Left cardiac atrium (tissue), 4 donors: ENCODE measurements at places on chromosomes 6 and 20. TPM values are rescaled to one million over a fixed set of nuclear protein-coding genes. Genes with fewer than 3 reads are reported as not detected.

Gene SLC17A9
- total RNA-seq: 2.1 TPM

Gene COL12A1
- 33.6 TPM for total RNA-seq

Gene ARFGEF3
- 2.7 TPM for total RNA-seq

Gene FILIP1
- total RNA-seq: 85.8 TPM

Gene NAPB
- total RNA-seq: 7.2 TPM

Gene FBXO5
- 2.7 TPM for total RNA-seq

Gene MUCL3
- total RNA-seq: not detected

Gene ZNF337
- 9.1 TPM for total RNA-seq

Gene CALHM4
- total RNA-seq: not detected

Gene CNPY3
- 28.4 TPM for total RNA-seq

Gene PTCRA
- not detected for total RNA-seq

Gene NRSN1
- not detected for total RNA-seq

Gene CST2
- total RNA-seq: not detected

Gene FOXA2
- not detected for total RNA-seq

Gene VNN1
- total RNA-seq: 4.5 TPM

Gene JAG1
- 32.4 TPM for total RNA-seq

Gene PDSS2
- total RNA-seq: 11.1 TPM

Gene PI16
- 28.2 TPM for total RNA-seq

Gene KAT14
- total RNA-seq: 10.0 TPM

Gene RTEL1
- total RNA-seq: 17.3 TPM

Gene RIMS4
- 0.58 TPM for total RNA-seq

Gene ZNF133
- 7.4 TPM for total RNA-seq

Gene FKBP1C
- 0.26 TPM for total RNA-seq

Gene TMEM74B
- total RNA-seq: 6.4 TPM

Gene CDKN1A
- 31.5 TPM for total RNA-seq

Gene FLRT3
- total RNA-seq: 2.4 TPM

Gene CDH4
- 0.06 TPM for total RNA-seq

Gene MUC21
- not detected for total RNA-seq

Gene TSHZ2
- 12.6 TPM for total RNA-seq

Gene VGLL2
- total RNA-seq: 0.26 TPM

Gene FAM162B
- 5.2 TPM for total RNA-seq

Gene ZKSCAN3
- total RNA-seq: 4.6 TPM

Gene SIRPD
- not detected for total RNA-seq

Gene SEC23B
- 20.7 TPM for total RNA-seq

Gene BCLAF1
- total RNA-seq: 99.8 TPM

Gene NOX3
- total RNA-seq: not detected

Gene LKAAEAR1
- total RNA-seq: 0.41 TPM

Gene HAO1
- total RNA-seq: not detected

Gene ARHGAP40
- total RNA-seq: not detected

Gene EPPIN
- total RNA-seq: not detected

Gene REM1
- total RNA-seq: 1.6 TPM

Gene TMEM200A
- 0.29 TPM for total RNA-seq

Gene RBPJL
- not detected for total RNA-seq

Gene MUC22
- total RNA-seq: 0.06 TPM

Gene DAAM2
- 15.8 TPM for total RNA-seq

Gene ZC2HC1B
- not detected for total RNA-seq

Gene TTLL9
- total RNA-seq: not detected

Gene PTPRT
- 0.27 TPM for total RNA-seq

Gene SLC22A7
- total RNA-seq: not detected

Gene HTR1B
- total RNA-seq: not detected

Gene GUCA1A
- not detected for total RNA-seq

Gene PLN
- total RNA-seq: 673 TPM
